ENCODE measurements at places on chromosomes 4 and X.

GRCh38 chrX:14290335-14290734 is 239.0 kb upstream of the GLRA2 start:
- DNase-seq = no peak

- DNase-seq = no peak
These were observed 929.7 kb downstream of the C4orf33 start for GRCh38 chr4:130025701-130026100.

DNA sequence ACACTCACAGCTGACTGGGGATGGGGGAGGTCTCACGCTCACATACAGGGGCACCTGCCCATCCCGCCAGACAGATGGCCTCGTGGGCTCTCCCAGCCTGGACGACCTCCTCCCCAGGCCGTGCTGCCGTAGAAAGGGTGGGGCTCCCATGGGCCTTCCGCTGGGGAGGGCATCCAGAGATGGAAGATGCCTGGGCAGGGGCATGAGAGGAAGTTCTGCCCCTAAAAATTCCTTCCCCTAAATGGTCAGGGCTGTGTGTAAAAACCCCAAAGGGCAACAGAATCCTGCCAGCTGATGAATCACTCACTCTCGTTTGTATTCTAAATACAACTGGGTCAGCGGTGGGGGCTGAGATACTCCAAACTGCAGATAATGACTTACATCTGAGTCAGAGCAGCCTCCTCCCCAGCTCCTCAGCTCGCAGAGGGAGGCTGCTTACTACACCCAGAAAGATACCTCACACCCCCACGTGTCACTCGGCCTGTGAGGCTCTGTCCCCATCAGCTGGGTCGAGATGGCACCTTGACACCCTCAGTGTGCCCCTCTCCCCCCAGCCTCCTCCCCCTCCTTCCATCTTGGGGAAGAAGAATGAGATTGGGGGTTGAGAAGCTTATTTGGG is 10.1 kb downstream of the WDR1 start:
- DNase-seq = peak; percentile 82

DNA sequence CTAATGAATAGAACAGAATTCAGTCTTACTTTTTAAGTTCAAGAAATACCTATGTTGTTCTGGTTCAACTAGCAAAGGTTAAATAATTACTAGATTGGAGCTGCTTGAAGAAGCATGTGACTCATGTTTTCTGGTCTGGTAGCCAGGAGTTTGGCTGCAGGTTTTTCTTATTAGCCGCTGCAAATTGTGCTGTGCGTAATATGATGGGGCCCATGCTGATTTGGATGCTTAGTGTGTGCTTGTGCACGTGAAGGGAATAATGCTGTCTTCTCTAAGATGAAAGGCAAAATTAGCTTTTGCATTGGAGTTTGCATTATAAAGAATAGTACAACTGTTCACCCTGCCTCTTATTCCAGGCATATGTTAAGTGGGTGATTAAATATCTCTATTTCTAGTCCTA is 219.6 kb downstream of the SNCA start:
- no peak for DNase-seq

DNA sequence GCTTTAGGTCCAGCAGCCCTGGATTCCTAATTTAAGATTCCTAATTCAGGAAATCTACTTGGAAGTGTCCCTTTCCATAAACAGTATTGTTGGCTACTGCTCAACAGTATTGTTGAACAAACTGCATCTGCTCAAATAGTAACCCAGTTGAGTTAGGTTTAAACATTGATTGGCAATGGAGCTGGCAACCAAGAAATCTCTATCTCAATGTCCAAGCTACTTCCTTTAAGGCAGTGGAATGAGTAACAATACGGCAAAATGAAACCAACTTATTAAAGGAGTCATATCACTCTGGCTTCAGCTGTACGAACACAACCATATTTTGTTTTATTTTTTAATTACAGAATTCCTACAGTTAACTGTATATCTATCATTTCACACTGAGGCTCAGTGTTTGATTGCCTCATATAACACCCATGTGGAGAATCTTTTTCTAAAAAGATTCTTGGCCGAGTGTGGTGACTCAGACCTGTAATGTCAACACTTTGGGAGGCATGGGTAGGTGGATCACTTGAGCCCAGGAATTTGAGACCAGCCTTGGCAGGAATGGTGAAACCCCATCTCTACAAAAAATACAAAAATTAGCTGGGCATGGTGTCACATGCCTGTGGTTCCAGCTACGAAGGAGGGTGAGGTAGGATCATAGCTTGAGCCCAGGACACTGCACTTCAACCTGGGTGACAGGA is 71.7 kb upstream of the IL13RA1 start:
- DNase-seq = no peak

GRCh38 chr4:158783785-158784184 is 15.0 kb downstream of the FNIP2 start:
- no peak for DNase-seq

- DNase-seq = no peak
These were observed 1685.1 kb downstream of the RPA4 start for GRCh38 chrX:98568795-98569194.

Data from activated T-cell treated with anti-CD3 and anti-CD28 coated beads, Interleukin-2, amount 50 U/mL, for 48 hours (primary cell).